Calu3 (cell line): ENCODE measurements at places on chromosomes 16 and 17.

DNA sequence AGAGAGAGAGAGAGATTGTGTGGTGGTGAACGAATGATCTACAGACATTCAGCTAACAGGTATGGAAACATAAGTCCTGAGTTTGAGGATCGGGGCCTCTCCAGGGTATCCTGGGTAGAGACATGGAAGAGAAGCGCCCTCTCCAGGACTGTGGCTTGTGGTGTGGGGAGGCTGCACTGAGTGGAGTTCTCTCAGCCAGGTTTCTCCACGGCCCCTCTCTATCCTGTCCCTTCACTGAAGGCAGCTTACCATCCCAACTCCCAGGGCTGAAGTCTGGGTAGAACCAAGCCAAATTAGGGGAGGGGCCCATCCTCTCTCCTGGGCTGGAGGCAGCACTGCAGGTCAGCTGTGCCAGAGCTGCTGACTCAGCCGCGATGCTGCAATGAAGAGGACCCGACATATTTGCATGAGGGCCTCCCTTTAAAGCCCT, 6.2 kb downstream of the C1QL1 start:
- no peak for DNase-seq

- DNase-seq: no peak
Measured at GRCh38 chr16:60091529-60091928, 1357.4 kb upstream of the GOT2 start.

- DNase-seq: peak; percentile 96
Measured at GRCh38 chr16:67246756-67247191, 507 bp downstream of the FHOD1 start.

DNA sequence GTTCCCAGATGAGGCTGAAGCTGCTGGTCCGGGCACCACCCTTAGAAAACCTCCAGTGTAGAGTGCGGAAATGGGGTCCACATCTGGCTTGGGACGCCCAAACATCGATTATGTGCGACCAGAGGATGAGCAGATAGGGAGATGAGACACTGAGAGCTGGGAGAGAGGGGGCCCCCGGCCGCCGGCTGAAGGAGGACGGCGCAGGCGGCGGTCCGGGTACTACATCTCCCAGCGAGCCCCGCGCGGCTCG, 182 bp upstream of the SPECC1 start:
- DNase-seq: no peak

DNA sequence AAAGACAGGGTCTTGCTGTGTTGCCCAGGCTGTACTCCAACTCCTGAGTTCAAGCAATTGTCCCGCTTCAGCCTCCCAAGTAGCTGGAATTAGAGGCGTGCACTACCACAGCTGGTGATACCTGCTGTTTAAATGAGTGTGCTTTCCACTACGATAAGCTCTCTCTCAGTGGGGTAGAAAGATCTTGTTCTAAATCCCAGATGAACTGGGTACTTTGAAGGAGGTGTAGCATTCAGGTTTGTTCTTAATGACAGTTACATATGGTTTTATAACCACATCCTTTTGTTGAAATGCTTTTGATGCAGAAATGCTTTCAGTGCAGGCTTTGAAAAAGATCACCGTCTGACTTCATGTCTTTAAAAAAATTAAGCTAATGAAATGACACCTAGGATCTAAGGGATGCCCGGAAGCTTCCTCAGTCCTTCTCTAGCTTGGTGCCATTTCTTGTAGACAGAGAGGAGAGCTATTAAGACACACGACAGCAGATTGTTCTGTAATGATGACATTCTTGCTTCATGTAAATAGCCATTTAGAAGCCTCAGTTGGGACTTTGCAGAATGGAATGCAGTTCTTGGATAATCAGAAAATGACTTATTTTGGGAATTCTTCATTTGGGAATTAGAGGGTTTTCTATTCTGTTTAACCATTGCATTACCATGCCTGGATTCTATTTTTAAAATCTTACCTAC, 19.5 kb downstream of the PMM2 start:
- DNase-seq: no peak

DNA sequence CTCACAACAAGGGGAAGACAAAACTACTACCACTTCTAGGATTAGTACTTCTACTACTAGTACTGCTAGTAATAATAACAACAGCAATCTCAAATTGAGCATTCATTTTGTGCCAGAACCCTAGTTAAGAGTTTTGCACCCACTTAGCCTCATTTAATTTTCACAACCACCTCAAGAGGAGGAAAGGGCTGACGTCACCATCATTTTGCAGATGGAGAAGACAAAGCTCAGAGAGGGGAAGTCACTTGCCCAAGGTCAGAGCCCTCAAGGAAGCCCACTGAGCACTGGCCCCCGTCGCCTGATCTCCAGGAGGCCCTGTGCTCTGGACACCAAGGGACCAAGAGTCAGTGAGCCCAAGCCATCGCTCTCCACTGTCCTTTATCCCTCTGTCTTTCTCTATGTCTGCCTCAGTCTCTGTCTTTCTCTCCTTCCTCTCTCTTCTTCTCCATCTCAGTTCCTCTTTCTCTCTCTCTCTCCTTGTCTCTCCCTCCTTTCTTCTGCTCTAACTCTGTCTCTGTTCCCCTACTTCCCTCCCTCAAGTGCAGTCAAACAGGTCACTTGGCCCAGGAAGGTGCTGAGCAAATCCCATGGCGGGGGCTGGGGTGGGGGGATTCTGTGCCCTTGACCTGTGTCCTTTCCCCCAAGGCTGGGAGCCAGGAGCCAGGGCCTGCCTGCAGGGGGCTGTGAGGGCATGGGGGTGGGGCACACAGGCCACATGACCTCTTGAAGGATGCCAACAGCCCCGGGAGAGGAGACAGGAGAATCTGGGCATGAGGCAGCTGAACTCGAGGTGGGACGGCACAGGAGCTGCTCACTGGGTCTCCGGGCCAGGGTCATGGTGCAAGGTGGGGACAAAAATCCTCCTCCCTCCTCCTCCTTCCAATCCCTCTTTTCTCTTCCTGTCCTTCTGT, 11.2 kb upstream of the NGFR start:
- DNase-seq: no peak

DNA sequence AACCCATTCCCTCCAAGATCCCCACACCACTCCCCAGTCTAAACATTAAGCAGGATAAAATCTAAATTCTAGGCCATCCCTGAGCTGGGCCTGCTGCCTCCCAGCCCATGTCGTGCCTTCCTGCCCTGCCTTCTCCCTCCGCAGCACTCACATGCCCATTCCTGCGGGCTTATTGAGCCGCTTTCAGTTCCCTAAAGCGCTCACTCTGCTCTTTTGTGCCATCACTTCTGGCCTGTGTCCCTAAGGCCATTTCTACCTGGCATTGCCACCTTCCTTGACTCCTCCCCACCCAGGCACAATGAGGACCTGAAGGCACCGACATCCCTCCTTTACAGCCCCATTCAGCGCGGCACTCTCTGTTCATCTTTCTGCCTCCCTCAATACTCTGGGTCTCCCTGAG, 13.0 kb upstream of the RAB5C start:
- DNase-seq: no peak

DNA sequence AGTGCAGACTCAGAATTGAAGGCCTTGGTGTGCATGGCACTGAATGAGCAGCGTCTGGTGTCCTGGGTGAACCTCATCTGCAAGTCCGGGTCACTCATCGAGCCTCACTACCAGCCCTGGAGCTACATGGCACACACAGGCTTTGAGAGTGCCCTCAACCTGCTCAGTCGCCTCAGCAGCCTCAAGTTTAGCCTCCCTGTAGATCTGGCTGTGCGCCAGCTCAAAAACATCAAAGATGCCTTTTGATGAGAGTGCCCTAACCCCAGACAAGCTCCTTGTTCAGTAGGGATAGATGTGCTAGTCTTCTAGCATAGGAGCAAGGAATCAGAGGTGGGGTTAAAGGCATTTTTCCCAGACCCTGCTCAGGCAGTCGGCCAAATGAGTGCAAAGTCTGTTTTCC, 6.7 kb upstream of the RPL27 start:
- DNase-seq: no peak

GRCh38 chr17:11935734-11936406, 61.4 kb downstream of the ZNF18 start:
- peak; percentile 46 for DNase-seq

GRCh38 chr17:10666906-10667305, 9.8 kb upstream of the MYH3 start:
- no peak for DNase-seq

DNA sequence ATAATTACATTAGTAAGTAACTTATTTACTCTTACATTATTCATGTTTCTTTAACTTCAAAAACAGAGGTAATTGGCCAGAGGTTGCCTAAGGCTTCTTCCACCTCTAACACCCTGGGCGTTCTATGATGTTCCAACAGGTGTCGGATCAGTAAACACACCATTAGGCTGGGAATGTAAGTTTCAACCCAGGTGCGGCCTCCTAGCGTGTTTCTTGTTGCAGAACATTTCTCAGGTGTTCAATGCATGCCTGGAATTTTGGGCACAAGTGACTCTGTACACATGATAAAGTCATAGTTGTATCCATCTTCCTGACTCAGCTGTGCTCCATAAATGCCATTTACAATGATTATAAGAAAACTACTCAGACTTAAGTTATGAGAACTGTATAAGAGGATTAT, 1.0 kb downstream of the KRTAP2-2 start:
- no peak for DNase-seq

DNA sequence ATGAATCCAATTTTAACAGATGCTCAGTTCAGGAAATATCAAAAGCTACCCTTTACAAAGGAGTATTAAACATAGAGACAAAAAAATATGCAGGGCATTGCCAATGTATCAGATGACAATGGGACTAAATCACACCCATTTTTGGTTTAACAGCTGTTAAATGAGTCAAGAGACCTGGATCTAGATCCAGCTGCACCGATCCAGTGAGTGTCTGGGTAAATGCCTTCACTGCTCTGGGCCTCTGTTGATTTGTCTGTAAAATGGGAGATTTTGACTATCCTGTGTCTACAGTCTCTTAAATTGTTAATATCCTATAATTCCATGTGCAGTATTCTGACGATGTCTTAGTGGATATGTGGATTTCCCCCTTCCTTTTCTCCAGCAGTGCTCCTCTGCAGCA, 16.4 kb downstream of the KRT23 start:
- no peak for DNase-seq

- DNase-seq: no peak
Measured at GRCh38 chr17:50923611-50924010, 57.5 kb upstream of the TOB1 start.

GRCh38 chr17:47654991-47655390, 5.3 kb downstream of the KPNB1 start:
- DNase-seq: no peak

DNA sequence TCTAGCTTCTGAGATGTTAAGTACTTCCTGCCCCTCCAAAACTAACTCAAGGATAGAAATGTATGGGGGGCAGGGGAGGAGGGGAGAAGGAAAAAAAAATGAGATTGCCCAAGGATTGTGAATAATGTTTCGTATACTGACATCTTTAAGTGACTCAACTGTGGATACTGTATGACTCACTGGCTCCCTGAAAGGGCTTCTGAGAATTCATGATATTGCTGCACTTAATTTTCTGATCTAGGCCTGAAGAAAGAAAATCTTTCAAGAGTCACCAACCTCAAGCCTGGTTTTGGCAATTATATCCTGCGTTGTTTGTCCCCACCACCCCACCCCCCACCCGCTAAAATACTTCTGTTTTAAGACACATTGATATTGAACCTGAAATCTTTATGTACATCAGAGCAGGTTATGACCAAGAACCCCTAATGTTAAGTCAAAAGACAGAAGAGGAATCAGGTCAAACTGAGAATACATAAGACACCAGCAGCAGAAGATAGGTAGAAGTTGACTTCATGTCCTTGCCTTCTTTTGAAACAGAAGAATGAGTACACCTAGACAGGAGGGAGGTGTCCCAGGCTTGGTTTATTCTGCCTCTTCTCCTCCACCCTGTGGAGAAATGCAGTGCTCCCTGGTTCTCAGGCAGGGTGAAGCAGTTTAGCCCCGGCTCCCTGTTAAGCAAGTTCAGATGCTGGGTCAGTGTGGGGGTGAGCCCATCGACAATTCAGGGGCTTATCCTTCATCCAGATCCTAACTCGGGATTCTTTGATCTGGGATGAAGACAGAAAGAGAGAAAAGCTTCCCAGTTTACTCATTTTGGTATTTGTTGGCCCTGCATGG, 3.3 kb upstream of the FBXL20 start:
- peak; percentile 38 for DNase-seq

DNA sequence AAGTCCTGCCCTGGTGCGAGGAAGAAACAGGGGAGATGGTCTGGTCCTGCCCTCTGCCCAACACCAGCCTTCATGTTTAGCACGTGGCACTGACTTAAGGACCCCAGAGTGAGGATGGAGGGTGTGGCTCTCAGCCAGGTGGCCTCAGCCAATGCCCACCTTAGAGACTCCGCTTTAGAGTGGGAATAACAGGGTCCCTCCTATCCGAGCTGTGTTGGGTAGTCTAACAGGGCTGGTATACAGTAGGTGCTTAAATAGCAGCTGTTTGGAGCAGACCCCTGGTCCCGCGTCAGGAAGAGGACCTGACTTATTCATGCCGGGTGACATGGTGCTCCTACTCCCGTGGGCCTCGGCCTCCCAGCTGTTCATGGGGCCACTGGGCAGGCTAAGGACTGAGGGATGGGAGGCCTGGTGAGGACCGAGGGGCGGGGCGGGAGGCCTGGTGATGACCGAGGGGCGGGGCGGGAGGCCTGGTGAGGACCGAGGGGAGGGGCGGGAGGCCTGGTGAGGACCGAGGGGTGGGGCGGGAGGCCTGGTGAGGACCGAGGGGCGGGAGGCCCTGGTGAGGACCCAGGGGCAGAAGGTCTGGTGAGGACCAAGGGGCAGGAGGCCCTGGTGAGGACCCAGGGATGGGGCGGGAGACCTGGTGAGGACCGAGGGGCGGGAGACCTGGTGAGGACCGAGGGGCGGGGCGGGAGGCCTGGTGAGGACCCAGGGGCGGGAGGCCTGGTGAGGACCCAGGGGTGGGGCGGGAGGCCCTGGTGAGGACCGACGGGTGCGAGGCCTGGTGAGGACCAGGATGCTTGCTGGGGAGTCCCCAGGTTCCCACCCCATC, 7.6 kb downstream of the ZFPM1 start:
- no peak for DNase-seq

DNA sequence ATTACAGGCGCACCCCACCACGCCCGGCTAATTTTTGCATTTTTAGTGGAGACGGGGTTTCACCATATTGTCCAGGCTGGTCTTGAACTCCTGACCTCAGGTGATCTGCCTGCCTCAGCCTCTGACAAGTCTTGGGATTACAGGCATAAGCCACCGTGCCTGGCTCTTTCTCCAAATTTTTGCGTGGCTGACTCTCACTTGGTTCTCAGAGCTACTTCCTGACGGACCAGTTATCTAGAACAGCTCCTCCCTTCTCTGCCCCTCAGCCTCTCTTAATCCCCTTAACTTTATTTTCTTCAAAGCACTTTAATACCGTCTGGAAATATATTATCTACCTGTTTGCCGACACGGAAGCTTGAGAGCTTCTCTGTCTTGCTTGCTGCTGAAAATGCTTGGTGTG, 4.2 kb downstream of the YPEL2 start:
- no peak for DNase-seq

DNA sequence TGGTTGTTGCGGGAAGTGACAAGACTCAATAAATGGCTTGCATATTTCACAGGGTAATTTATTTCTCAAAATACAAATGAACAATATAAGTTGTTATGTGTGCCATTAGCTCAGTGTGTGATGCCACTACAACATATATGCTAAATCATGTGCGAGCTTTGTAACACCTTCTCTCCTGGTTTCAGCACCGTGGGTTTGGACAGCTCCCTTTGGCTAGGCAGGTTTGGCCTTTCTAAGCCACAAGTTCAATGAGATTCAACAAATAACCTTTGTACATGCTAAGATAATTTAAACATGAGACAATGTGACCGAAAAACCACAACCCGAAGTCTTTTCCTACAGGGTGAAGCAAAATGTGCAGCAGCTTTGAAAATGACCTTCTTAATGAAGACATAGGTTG, 563.9 kb downstream of the TMEM114 start:
- DNase-seq: no peak
